ENCODE measurements at places on chromosomes 11 and 22.

DNA sequence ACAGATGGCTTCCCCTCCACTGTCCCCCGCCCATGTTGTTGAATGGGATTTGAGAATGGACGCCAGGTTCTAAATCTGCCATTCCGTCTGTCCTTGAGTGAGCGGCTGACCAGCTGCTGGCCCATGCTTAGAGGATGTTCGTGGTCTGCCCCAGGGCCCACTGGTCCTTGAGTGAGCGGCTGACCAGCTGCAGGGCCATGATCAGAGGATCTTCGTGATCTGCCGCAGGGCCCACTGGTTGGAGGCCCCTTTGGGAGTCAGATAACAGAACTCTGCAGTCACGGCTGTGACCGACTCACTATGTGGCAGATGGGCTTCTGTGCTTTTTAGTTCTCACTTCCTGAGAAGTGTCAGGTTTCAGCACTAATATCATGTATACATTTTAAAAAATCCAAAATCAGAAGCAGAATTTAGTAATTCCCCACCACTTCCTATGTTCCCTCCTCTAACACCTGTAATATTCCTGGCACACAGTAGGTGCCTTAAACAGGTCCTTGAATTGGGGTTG, 54.1 kb downstream of the MICAL3 start:
- no peak for DNase-seq

GRCh38 chr22:31398231-31398630, 1.2 kb upstream of the DRG1 start:
- DNase-seq: no peak

DNA sequence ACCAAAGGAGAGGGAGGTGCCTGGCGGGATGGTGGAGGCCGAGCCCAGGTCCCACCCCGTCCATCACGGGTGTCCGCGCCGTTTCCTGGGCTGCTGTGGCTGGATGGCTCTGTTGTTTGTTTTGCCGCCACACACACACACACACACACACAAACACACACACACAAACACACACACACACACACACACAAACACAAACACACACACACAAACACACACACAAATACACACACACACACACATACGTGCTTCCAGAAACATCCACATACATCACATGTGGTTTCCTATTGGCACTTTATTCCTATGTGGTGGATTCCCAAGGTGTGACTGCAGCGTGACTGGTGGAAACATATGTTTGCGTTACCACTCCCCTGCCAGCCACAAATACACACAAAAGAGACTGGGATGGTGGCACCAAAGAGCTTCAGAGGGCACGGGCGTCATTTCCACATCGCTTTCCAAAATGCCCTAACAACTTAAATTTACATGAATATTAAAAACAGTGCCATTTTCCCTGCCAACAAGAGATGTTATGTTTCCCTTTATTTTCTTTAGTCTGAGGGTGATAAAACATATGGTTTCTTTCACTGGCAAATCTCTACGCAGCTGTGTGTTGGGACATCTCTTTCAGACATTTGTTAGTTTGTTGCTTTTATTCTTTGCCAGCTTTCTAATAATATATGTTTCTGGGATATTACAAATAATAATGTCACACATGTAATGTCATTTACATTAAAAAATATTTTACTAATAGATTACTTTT, 356.8 kb downstream of the BRD1 start:
- no peak for DNase-seq

- no peak for DNase-seq
Measured at GRCh38 chr11:69509846-69510390, 28.5 kb downstream of the LINC01488 start.

DNA sequence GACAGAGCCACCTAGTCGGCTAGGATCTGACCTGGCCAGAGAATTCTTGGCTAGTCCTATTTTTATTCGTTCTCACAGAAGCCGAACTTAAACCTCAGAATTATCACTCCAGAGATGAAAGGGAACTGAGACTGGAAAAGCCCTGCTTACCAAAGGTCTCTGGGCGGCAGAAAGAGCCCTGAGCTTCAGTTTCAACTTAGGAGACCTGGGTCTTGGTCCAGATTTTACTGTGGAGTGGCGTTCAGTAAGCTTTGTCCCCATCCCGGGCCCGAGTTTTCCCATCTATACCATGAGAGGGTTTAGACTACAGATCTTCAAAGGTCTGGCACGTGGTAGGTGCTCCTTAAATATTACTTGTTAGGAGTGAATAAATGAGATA, 516 bp downstream of the NEU3 start:
- DNase-seq: no peak

Data from CD4-positive, alpha-beta T cell treated with Interleukin-10 for 1 hour (primary cell).